CD4-positive, alpha-beta T cell treated with Interleukin-2 at 100 ng/mL for 4 hours (primary cell): ENCODE measurements at places on chromosomes 13 and 19.
A peak's percentile ranks its signal among the peaks of the same experiment; 100 is the strongest.

- DNase-seq, result no peak
Observed at GRCh38 chr19:53768401-53768800, 55.7 kb downstream of the NLRP12 start.

DNA sequence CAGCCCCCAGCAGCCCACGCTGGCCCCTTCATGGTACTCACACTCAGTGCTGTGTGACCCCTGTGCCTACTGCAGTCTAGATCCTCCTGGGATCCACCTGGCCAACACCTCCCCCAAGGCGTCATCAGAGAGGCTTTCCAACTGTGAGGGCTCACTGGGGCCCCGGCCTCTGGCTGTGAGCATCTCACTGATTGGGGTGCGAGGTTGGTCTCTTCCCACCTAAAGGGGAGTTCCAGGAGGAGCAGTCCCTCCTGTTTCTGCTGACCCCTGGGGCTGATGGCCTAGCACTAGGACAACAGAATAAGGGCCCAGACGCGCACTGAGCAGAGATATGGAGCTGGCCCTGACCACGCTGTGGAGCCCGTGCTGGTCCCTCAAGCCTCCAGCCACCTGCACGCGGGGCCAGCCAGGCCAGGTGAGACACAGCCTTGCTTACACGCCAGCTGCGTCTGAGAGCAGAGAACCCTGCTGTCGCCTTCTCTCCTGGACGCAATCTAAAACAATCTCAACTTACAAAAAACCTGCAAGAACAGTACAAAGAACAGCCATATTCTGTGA, 32.2 kb downstream of the ELL start:
- no peak for DNase-seq

DNA sequence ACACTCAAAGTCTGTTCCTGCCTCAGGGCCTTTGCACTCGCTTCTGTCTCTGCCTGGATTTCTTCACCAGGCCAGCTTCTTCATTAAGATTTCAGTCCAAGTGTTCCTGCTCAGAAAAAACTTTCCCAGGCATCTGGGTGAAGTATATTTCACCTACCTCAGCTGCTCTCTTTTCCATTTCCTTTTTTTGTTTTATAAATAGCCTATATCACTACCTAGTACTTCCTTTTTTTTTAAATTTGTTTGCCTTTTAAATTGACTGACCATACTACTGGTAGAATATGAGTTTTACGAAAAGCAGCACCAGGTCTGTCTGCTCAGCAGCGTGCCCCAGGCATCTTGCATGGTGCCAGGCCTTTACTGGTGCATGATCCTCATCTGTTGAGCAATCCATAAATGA, 1064.4 kb downstream of the UQCRFS1 start:
- DNase-seq, result no peak

- DNase-seq, result no peak
Observed at GRCh38 chr13:71456136-71456535, 410.9 kb downstream of the DACH1 start.

DNA sequence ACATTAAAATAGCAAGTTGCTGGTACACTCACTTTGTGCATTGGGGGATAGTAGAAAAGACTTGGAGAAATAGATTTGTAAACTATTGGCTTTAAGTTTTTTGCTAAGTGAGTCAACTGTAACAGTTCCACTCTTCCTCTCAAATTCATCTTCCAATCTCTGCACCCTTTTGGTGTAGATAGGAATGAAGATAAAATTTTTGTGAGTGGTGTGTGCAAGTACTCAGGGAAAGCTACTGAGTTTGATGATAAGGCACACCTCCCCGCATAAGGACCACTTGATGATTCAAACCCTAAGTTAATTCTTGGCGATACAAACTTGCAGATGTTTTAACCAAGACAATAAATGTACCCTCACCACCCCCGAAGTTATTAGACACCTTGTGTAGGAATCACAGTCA, 168.3 kb upstream of the SLITRK1 start:
- DNase-seq, result no peak

GRCh38 chr13:28492569-28493367, 2.2 kb downstream of the FLT1 start:
- peak; percentile 14 for DNase-seq

DNA sequence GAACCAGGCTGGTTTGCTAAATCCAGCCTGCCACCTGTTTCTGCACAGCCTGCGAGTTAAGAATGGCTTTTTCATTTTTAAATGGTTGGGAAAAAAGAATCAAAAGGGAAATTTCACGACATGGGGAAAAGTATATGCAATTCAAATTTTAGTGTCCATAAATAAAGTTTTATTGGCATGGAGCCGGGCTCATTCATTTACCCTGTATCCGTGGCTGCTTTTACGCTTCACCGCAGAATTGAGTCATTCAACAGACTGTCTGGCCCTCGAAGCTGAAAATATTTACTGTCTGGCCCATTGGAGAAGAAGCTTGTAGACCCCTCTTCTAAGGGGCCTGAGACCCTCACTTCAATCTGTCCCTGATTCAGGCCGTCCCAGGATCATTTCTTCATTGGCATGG, 26.1 kb downstream of the IER2 start:
- DNase-seq, result no peak

- peak; percentile 86 for DNase-seq
Observed at GRCh38 chr19:19490214-19490968, 25.0 kb downstream of the TSSK6 start.
